Skin of body (tissue), 3 donors: ENCODE measurements at places on chromosomes 3 and 15. TPM values are rescaled to one million over a fixed set of nuclear protein-coding genes. Genes with fewer than 3 reads are reported as not detected.

GRCh38 chr3:170712798-170713197, 126.9 kb upstream of the SLC7A14 start:
- DNase-seq = no peak

The ROPN1 gene
- 0.69 TPM for total RNA-seq

- no peak for DNase-seq
These were observed 6.6 kb downstream of the OSBPL10 start for GRCh38 chr3:31974471-31974870.

GRCh38 chr15:96701443-96701842, 370.9 kb downstream of the NR2F2 start:
- DNase-seq = no peak

DNA sequence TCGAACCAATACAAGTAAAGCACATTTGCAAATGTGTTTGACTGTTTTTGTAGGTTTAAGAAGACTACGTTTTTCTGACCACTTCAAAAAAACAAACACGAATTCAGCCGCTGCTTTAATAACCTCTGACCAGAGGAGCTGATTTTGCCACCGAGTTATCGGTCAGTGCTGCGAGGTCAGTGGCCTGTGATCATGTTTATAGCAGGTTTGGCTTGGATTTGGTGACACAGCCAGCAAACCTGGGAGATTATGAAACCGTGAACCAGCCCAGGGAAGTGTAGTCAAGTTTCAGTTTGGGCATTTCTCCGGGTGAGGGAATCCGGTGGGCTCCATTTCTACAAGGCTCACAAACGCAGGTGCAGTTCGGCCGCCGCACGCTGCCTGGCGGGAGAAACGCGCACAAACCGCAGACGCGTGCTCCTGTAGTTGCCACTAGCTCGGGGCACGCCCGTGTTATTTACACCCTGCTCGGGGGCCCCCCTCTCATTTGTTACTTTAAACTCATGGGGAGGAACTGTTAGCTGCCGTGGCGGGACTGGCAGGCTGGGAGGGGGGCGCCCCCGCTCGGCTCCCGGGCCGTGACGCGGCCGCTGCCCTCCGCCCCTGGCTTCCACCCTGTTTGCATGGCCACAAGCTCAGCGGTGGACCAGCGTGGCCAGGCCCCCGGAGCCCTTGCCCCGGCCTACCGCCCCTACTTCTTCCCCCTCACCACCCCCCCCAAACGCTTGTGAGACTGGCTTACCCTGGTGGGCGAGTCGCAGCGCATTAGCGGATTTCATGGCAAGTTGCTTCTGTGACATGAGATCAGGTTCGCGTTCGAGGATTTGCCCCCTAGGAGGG, 13.6 kb upstream of the ONECUT1 start:
- DNase-seq = no peak

DNA sequence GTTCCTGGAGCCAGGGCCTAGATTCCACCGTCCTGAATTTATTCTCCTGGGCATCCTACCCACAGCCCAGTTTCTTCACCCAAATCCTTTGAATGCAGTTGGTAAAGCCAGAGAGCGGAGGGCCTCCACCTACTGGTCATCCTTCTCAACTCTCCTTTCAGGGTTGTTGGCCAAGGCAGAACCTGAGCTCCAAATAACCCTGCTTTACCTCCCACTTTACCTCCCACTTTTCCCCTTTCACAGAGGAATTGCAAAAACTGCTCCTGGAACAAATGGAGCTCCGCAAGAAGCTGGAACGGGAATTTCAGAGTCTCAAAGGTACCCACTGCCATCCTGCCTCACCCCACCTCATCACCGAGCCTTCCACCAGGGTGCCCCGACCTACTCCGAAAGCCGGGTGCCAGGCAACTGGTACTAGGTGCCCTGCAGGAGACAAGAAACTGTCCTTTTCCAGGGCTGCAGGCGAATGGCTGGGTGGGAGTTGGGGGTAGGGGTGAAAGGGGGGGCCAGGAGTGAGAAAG, 6.8 kb downstream of the SKOR1 start:
- no peak for DNase-seq
